ENCODE measurements at places on chromosomes 1 and 21.

DNA sequence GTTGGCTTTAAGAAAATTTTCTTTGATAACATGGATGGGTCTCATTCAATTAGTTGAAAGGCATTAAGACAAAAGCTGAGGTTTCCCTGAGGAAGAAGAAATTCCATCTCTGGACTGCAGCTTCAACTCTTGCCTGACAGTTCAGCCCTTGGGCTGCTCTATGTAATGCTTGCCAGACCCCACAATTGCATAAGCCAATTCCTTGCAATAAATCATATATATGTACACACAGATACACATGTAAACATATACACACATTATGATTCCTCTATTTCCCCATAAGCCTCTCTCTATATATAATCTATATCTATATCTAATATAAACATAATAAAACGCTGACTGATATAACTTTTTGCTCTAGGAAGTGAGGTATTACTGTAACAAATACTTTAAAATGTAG lies 301.5 kb upstream of the PRMT6 start:
- DNase-seq: no peak

- DNase-seq: no peak
Measured at GRCh38 chr1:184258525-184258924, 128.3 kb upstream of the C1orf21 start.

DNA sequence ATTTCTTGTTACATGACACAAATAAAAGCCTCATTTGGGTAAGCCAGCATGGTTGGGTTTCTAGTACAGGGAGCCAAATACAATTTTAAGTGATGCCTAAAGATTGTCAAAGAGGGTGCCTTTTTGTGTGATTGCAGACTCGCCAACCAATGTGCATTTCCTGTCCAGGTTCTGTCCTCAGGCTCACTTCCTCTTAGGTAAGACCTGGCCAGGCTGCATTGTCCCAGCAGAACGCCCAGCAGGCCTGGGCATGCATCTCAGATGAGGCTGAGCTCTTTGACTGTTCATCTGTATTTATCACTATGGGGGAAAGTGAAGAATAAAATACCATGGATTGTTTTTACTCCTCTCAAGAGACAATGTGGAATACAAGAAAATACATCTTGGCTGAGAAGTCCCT lies 49.7 kb downstream of the KCNC4 start:
- DNase-seq: no peak

DNA sequence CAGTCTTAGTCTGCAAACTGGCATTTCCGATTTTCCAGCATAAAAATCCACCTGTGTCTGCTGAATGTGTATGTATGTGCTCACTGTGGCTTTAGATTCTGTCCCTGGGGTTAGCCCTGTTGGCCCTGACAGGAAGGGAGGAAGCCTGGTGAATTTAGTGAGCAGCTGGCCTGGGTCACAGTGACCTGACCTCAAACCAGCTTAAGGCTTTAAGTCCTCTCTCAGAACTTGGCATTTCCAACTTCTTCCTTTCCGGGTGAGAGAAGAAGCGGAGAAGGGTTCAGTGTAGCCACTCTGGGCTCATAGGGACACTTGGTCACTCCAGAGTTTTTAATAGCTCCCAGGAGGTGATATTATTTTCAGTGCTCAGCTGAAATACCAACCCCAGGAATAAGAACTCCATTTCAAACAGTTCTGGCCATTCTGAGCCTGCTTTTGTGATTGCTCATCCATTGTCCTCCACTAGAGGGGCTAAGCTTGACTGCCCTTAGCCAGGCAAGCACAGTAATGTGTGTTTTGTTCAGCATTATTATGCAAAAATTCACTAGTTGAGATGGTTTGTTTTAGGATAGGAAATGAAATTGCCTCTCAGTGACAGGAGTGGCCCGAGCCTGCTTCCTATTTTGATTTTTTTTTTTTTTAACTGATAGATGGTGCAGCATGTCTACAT lies 2.5 kb upstream of the OLFML3 start:
- no peak for DNase-seq

GRCh38 chr1:218604217-218604616 lies 259.1 kb downstream of the TGFB2 start:
- DNase-seq: no peak

DNA sequence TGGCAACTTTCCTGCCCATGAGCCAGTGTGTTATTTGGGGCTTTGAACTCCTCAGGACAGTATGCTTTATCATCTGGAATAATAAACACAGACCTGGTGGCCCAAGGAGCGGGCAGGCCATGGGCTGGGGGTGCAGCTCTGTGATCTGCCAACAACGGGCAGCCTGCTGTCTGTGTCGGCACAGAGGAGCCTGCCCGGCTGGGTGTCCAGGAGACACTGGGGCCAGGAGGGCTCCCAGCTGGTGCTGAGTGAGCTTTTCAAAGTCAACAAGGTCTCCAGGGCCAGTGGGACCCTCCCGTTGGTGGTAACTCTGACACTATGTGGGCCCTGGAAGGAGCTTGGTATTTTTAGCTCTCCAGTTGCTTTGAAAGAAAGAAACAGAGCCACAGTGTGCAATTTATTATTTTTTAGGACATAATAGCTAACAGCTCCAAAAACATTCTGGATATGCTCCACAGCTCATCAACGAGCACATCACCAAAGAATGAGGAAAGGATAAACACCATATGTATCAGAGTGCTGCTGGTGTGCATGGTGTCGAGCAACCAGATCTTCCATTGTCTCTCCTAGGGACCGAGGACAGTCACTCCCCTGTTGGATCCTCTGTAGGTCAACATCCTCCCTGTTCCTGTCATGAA lies 488.7 kb upstream of the USP24 start:
- no peak for DNase-seq

DNA sequence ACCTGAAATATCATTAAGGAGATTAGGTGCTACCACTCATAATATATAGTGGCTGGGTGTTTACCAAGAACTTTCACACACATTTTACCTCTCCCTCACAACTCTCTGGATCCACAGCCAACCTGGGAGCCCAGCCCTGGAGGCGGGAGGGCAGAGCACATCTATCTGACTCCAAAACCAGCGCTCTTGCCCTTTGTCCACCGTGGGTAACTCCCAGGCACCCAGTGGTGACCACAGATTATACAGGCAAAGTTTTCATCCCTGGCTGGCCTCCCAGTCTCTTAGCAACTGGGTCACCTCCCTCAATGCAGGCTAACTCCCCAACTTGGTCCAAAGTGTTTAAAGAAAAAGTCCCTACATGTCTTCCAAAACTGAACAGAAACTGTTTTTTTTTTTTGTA lies 2.4 kb downstream of the PAQR7 start:
- no peak for DNase-seq

DNA sequence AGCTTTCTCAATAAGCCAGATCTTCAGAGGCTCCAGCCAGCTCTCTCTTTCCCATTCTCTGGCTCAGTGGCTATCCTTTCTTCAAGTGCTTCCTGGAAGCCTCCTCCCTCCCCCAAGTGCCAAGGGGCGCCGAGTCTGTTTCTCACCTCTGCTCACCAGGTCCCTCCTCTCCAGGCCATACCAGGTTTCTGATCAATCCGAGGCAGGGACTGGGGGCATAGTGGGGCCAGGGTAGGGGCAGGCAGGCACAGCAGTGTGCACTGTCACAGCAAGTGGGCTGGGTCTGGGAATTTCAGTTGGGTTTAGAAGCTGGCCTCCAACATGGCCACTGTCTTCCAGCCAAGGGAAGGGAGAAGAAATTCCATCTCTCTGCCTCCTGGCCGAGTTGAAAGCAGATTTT lies 56.5 kb downstream of the NAV1 start:
- no peak for DNase-seq

DNA sequence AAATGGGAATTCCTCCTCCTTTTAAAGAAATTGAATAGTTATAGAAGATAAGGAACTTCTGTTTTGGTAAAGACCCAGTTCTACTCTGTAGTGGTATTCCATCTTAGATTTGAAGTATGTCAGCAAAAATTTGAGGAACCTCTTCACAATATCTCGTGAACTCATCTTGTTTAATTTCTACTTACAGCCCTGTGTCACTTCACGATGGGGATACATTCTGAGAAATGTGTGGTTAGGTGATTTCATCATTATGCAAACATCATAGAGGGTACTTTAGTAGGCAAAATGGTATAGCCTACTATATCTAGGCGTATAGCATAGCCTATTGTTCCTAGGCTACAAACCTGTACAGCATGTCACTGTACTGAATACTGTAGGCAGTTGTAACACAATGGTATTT lies 36.0 kb downstream of the ALG6 start:
- DNase-seq: no peak

DNA sequence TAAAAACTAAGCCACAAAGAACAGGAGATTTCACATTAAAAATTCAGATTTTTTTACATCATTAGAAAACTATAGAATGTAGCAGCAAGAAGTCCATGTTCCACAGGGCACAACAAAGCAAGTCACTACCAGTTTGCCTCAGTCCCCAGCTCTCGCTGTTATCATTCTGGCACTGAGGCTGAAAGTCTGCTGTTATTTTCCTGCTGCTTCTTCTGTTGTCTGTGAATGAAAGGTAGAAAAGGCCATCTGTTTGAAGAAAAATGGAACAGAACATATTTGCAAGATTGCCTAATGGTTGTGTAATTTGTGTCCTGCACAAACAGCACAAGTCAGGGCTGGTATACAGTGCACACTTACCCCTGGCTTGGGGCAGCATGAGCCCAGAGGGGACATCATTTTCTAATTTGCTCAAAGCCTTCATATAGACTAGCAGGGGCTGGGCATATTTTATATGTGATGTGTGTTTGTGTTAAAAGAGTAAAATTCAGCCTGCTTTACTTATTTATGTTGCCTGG lies 105.6 kb upstream of the COG2 start:
- no peak for DNase-seq

DNA sequence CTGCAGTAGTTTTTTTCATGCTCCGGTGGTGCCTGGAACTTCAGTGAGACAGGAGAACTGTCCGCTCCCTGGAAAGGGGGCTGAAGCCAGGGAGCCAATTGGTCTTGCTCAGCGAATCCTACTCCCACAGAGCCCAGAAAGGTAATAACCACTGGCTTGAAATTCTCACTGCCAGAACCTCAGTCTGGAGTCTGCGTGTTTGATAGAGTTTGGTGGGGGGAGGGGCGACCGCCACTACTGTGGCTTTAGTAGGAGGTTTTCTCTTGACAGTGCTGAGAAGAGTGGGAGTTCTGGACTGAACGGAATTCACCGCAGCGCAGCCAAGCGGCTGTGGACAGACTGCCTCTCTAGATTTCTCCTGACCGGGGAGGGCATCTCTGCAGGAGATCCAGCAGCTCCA lies 8.0 kb upstream of the OR2M3 start:
- no peak for DNase-seq

DNA sequence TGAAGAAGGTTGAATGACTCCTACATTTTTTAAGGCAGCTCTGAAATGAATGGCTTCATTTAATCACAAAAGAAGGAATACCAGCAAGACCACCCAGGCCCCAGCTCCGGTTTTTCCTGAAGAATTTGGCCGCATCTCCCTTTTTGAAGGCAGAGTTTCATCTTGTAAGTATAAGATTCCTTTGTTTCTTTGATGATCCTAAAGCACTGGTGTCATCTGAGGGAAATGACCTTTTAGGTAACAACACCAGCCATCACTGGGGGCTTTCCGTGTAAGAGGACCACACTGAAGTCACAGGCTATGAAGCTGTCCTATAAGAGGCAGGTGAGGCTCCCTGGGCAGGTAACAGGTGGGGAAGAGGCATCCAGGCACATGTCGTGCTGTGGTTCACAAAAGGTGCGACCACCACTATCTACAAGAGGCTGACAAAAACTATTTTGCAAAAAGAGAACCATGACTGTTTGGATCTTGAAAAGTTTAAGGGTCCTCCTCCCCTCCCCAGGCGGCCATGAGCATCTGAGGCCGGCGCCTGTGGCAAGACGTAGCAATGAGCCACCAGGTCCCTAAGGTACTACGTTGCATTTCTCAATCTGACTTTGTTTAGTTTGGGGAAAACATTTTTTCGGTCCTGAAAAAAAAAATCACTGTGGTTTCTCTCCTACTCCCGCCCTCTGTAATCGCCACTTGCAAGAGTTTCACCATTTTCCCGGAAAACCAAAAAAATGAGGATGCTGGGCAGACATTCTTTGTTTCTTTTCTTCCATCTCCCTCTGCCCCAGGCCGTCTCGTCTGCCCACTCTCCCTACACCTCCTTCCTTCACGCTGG lies 46.3 kb upstream of the IRF2BP2 start:
- DNase-seq: no peak

DNA sequence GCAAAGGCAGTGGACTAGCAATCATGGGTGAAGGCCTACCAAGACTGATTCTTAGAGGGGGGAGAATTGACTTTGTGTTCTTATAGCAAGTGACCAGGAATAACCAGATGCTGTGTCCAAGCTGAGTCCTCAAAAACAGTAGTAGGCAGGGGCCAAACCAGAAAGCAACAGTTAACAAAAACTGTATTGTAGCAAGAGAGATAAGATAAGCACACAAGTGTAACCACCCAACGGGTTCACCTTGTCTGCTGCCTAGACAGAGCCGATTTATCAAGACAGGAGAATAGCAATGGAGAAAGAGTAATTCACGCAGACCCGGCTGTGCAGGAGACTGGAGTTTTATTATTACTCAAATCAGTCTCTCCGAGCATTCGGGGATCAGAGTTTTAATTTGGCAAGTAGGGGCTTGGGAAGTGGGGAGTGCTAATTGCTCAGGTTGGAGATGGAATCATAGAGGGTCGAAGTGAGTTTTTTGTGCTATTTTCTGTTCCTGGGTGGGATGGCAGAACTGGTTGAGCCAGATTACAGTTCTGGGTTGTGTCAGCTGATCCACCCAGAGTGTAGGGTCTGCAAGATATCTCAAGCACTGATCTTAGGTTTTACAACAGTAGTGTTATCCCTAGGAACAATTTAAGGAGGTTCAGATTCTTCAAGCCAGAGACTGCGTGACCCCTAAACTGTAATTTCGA lies 8.3 kb upstream of the CSRP1 start:
- no peak for DNase-seq

- DNase-seq: no peak
Measured at GRCh38 chr1:165647970-165648369, 16.9 kb downstream of the MGST3 start.

- no peak for DNase-seq
Measured at GRCh38 chr1:175757381-175758015, 14.1 kb upstream of the TNR start.

- DNase-seq: no peak
Measured at GRCh38 chr1:15618077-15618654, 908 bp downstream of the DDI2 start.

DNA sequence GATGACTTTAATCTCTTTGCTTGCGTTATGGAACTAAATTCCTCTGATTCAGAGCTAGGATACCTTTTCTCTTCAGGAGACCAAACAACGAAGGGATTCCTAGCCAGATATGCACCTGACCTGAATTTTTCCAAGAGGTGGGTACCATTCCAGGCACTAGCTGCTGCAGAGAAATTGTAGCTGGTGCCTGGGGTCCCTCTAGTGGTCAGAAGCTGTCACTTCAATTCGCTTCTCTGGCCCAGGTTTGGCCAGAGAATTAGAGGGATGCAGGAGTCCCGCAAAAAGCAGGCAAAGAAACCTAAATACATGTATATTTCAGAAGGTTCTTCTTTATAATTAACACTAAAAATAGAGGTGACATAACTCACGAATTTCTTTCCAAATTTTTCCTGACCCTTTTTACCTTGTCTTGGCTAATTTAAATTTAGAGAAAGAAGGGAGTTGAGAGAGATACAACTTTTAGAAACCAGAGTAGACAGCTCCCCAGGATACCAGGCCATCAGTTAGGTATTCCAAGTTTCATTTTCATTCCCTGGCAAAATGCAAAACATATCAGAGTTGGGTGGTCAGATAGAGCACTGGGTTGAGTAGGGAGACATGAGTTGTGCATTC lies 9.6 kb downstream of the ACKR1 start:
- no peak for DNase-seq
